HFF-Myc (cell line): ENCODE measurements at places on chromosomes 3 and 15.

DNA sequence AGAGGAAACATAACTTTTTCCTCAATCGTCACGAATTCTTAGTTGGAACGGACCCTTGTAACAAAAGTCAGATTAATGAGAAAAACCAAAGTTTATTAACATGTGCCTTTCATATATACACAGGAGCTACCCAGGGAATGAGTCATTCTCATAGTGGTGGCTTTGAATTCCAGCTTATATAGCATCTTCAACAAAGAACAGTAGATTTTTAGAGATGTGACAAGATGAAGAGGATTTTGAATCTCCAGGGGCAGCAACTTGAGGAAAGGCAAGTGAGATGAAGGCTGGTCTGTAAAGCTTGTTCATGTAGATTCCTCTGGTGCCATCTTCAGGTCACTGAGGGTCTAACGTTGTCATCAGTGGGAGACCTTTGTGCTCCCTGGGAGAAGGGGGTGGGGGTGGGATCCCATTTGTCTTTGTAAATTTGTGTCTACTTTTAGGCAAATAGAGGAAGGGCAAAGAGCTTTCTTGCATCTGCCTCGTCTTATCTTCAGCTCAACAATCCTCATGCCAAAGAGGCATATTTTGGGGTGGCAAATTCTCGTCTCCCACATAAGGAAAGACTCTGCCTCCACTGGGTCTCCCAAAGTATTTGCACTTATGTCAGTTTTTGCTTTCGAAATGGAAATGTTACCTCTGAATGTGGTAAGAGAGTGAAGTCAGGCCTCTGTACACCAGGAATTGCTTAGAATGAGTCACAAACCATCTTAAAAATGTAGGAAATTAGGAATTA is 29.5 kb downstream of the CLEC3B start:
- peak; percentile 74 for DNase-seq

GRCh38 chr3:62951037-62951613 is 75.9 kb upstream of the CADPS start:
- no peak for DNase-seq

GRCh38 chr15:39315206-39315850 is 265.6 kb upstream of the THBS1 start:
- DNase-seq, result no peak

DNA sequence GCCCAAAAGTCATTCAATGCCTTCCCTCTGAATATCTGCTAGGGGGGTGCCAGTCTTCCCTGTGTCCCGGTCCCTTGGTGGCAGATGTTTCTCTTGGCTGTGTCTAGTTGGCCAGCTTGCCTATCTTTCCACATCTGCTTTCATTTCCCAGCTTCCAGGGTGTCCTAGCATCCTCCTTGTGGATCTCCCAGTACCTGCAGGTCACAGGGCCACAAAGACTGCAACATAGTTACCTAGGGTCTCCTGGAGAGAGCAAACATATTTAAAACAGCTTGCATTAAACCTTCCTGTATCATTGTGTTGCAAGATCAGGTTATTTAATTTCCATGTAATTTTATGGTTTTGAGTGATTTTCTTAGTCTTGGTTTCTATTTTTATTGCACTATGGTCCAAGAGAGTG is 400.1 kb downstream of the GRM7 start:
- no peak for DNase-seq

- DNase-seq, result no peak
Measured at GRCh38 chr15:25088261-25088790, 133.5 kb downstream of the SNRPN start.

GRCh38 chr15:77748078-77749064 is 115.7 kb upstream of the LINGO1 start:
- DNase-seq, result no peak

GRCh38 chr3:120224237-120224636 is 60.8 kb downstream of the GPR156 start:
- DNase-seq, result no peak

DNA sequence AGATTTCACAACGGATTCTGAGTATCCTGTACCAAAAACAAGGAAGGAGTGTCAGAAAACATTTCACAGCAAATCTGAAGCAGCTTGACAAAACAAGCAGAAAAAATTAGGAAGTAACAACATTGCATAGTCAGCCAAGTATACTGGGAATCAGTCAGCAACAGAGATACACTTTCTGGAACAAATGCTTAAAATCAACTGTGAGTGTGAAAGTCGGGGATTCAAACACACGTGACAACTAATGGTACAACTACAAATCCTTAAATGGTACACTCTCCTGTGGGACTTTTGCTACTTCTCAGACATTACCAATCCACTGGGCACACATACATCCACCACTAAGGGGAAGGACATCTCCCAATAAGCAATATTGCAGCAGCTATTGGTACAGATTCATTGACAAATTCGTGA is 296.6 kb upstream of the MME start:
- DNase-seq, result no peak

DNA sequence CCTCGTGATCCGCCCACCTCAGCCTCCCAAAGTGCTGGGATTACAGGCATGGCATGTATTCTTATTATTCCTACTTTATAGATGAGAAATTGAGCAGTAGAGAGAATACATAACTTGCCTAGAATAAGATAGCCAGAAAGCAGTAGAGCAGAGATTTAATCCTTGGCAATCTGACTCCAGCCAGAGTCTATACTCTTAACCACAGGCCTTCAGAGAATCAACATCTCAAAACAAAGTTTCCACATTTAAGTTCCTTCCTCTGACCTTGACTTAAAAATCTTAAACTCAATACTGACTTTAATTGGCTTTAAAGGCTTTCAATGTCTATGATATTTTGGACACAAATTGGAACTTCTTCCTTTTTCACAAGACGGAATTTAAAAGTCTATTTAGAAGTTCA is 37.1 kb downstream of the ZNF106 start:
- no peak for DNase-seq

DNA sequence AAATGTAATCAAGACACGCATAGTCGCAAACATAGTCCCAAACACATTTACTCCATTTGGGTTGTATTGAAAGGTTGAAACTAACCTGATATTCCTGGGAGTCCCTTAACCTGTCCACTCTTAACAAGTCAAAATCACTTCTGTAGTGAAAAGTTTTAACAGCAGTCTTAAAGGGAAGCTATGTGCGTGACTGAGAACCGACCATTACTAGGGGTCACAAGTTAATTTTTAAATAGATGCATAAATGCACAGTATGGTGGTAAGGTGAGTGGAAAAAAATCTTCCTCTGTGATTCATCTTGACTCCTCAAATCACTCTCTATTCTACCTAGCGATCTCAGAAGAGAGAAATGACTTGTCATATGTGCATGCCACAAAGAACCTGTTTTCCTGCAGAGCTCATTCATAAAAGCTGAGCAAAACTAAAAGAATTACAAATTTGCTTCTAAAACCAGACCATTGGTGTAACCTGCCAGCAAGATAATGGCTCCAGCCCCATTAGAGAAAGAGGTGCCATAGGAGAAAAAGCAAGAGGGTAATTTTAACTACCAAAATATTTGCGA is 4.8 kb downstream of the GPR15 start:
- DNase-seq, result no peak

- DNase-seq, result no peak
Measured at GRCh38 chr15:68511073-68511991, 67.5 kb upstream of the CORO2B start.

DNA sequence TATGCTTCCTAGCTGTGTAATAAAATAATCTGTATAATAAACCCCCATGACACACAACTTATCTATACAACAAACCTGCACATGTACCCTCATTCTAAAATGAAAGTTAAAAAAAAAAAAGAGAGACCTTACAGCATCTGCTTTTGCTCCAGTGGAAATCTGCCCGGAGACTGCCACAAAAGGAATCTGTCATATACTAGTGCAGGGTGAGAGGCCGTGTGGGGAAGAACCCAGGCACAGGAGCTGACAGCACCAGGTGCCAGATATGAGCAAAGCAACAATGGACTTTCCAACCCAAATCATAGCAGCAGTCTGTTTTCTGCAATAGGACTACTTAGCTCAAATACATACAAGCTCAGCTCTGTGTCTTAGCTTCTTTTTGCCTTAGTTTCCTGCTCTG is 346.5 kb downstream of the ROBO1 start:
- DNase-seq, result no peak

- no peak for DNase-seq
Measured at GRCh38 chr15:55218056-55218455, 21.3 kb upstream of the RSL24D1 start.

DNA sequence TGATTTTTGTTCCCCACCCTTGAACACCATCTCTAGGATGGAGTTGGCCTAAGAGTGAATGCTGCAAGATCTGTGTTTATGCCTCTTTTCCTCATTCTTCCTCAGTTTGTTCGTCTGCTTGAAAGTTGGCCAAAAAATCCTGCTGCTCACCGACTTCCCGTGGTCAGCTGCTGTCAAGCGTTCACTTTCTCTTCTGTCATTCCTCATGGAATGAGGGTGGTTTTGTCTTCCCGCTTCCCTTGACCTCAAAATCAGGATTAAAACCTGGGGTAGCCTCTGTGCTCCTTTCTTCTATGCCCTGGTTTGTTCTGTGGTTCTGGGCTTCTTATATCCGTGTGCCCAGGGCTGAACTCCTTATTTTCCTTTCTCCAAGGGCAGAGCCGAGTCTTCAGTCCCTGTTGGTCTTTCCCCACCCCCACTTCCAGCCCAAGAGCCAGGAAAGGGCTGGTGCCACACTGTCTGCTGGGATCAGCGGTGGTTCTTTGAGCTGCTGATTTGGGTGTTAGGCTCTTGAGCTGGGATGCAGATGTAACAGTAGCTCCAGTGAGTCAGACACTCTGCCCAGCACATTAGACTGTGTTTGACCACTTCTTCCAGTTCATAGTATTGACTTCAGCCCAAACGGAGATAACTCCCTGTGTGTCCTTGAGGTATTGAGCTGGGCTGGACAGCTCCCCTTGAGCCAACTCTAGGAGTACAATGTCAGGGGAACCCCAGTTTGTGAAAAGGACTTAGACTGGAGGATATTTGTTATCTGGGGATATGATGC is 2.3 kb downstream of the SERF2 start:
- no peak for DNase-seq

DNA sequence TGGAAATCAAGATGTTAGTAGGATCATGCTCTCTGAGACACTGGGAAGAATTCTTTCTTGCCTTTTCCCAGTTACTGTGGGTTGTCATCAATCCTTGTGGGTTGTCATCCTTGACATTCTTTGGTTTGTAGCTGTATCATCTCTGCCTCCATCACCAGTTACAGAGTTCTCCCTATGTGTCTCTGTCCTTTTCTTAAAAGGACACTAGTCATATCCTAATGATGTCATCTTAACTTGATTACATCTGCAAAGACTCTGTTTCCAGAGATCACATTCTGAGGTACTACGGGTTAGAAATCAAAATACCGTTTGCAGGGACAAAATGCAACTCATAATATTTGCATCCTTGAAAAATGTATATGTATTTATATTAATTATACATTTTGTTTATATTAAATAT is 500.4 kb downstream of the ZBBX start:
- no peak for DNase-seq

- no peak for DNase-seq
Measured at GRCh38 chr15:60758961-60759729, 280.2 kb upstream of the ICE2 start.

GRCh38 chr15:63945007-63945788 is 101.1 kb downstream of the DAPK2 start:
- DNase-seq, result no peak

GRCh38 chr15:70212963-70213315 is 115.2 kb upstream of the TLE3 start:
- DNase-seq, result no peak

DNA sequence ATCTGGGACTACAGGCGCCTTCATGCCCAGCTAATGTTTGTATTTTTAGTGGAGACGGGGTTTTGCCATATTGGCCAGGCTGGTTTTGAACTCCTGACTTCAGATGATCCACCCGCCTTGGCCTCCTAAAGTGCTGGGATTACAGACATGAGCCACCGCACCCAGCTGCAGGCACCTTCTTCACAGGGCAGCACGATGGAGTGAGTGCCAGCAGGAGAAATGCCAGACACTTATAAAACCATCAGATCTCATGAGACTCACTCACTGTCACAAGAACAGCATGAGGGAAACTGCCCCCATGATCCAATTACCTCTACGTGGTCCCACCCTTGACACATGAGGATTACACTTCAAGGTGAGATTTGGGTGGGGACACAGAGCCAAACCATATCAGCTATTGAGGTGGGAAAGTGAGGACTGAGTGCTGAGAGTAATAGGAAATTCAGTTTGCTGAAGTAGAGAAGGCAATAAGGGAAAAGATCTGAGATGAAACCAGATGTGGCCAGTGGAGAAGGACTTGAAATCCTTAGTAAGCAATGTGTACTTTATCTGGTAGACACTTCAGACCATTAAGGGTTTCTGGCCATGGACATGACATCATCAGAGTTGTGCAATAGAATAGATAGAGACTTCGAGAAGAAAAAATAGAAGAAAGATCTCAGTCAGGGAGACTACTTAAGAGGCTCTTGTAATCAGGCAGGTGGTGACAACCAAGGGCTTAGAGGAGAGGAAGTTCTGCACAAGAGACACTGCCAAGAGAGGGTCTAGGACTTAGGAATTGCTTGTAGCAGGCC is 18.1 kb upstream of the ATP13A5 start:
- DNase-seq, result no peak

DNA sequence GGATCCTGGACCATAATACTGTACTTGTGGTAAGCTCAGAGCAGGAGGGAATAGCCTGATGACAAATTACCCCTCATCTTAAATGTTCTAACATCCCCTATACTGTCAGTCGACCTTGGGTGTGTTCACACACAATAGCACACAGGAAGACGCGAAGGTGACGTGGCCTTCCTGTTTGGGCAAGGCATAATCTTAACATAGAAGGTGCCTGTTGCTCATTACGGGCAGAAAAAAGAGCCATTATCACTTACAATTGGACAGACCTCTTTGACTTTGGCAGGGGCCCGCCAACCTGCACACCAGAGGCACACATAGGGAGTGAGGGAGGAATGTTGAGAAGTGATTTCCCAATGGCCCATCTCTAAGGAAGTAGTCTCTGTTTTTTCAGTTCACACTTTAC is 144.2 kb downstream of the ANO10 start:
- no peak for DNase-seq

DNA sequence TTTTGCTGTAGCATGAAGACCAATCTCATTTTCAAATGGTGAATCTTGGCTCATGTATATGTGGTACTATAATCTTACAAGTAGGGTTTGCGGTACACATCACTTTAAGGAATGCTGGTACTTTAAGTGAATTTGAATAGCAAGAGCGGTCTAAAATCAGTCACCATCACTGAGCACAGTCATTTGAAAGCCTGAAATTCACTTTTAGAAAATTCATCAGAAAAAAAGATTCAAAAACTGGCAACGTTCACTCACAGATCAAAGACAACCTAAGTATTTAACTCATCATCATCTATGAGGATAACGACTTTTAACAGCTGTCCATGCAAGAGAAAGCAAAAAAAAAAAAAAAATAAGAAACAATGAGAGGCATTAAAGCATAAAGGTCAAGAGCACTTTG is 111.6 kb downstream of the FHIT start:
- no peak for DNase-seq
